Right atrium auricular region (tissue), 2 donors: ENCODE measurements at places on chromosomes 2 and 18. TPM values are rescaled to one million over a fixed set of nuclear protein-coding genes. Genes with fewer than 3 reads are reported as not detected.

DNA sequence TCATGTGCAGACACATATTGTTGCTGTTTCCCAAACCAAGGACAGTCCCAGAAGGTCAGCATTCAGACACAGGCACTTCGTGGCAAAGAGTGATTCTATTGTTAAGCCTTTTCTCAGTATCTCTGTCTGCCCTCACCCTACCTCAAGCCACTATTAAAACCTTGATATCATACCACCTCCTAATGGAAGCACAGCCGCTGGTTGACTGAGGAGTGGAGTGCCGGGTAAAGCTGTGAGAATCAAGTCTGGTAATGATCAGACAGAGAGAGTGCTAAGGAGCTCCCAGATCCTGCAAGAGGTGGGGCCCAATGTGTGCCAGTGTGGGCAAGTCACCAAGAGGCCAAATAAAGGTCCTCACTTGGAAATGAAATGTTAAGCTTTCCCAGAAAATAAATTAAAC, 819.5 kb downstream of the BCL11A start:
- no peaks in the 10 kb centered on the region for H3K36me3 ChIP-seq
- H3K27me3 ChIP-seq: no peaks in the 10 kb centered on the region
- no peak overlapping the region for H3K27ac ChIP-seq
- H3K4me1 ChIP-seq: no peaks in the 10 kb centered on the region

Gene IL18R1
- total RNA-seq: 5.0 TPM

DNA sequence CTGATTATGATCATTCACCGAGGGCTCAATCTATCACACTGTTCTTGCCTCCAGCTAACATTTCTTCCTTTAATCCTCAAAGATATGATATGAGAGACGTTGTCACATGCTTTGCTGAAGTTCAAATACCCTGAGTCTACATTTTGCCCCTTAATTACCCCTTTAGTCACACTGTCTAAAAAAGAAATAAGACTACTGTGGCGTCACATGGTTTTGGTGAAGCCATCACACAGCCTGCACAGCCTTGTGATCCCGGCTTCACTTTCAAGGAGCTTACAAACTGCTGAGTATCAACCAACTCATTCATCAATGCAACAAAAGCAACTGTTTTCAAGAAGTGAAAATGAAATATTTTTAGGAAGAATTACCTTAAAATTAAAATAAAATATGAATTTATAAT, 31.9 kb upstream of the SOCS6 start:
- no peaks in the 10 kb centered on the region for H3K4me1 ChIP-seq
- no peak overlapping the region for H3K27ac ChIP-seq
- H3K27me3 ChIP-seq: no peaks in the 10 kb centered on the region
- no peak overlapping the region for H3K4me3 ChIP-seq

DNA sequence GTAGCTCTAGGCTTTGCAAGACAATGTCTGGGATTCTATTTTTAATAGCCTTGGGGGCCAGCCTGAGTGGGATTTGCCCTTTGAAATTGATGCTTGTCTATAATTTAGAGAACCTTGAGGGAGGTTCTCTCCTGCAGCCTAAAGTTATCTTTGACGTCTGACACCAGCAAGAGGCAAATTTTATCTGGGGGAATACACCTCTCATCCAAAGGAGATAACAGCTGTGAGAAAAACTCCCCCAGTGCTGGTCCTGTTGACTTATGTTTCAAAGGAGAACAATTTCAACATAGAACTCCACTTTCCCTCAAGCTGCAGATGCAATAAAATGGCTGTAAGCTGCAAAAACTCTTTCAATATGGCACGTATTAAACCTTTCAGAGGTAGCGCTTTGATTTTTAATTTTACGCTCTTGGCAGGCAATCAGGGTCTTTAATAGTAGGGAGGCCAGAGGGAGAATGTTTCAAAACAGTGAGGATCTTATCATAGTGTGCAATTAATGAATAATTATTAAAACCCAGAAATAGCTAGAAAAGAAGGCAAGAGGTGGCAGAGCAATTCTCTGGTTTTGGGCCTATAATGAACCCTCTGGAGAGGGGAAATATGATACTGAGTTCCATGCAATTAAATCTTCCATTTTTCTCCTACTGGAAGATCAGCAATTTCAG, 62.4 kb downstream of the LYPD1 start:
- H3K27ac ChIP-seq: no peak overlapping the region
- H3K36me3 ChIP-seq: no peaks in the 10 kb centered on the region
- no peaks in the 10 kb centered on the region for H3K27me3 ChIP-seq

Gene BOLL
- total RNA-seq: not detected
